ENCODE measurements at places on chromosomes 3 and 15.
A peak's percentile ranks its signal among the peaks of the same experiment; 100 is the strongest.

DNA sequence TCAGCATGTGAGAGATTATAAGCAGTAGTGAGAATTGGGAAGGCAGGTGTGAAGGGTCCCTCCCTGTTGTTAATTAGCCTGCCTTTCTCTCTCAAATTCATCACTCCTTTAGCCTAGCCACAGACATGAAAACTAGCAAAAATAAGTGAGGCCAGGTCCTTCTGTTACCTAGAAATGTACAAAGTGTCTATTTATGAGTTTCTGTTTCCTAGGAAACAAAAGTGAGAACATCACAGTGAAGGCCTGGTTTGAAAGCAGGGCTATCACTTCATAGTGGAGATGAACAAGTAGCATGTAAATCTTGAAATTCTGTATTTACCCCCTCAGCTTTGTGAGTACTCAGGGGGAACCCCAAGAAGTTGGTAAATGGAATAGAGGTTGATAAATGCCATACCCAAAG, 78.2 kb upstream of the UMPS start:
- no peak for DNase-seq

DNA sequence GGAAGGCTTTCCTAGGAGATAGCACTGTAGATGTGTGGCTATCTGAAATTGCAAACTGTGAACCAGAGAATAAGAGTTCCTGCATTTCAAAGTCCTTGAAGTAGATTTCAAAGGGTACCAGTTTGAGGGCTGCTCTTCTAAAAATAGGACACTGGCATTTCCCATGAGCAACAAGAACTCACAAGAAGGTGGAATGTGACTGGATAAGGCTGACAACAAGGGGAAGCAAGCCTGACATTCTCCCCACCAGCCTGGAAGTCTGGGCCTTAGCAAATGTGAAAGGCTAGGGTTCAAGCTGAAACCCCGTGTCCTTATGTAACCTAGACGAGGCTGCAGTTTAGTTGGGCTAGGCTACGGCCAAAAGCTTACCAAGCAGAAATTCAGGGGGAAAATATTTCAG, 18.7 kb upstream of the TJP1 start:
- no peak for DNase-seq

DNA sequence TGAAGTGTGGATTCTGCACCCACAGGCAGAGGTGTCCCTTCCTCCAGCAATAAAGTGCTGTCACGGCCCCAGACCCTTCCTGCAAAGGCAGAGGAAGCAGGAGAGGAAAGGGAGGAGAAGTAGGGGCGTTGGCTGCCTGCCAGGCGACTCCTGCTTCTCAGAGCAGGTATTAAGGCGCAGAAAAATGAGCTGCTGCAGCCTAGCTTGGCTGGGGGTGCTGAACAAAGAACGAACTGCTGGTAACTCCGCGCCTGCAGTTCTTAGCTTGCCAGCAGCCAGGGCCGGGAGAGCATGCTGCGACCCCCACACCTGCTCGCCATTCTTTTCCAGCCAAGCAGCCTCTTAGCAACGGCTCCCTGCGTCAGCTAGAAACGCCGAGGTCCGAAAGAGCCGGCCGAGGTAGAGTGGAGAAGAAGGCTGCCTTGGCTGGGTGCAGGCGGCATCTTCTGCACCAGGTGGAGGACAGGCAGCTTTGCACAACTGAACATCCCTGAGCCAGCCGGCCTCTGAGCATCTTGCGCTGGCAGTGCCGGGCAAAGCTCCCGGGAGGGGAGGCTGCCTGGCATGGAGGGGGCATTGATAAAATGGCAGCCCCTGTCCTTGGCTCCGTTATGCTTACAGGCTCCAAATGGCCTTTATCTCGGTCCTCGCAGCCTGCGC, 296.0 kb downstream of the MEX3B start:
- DNase-seq: no peak

DNA sequence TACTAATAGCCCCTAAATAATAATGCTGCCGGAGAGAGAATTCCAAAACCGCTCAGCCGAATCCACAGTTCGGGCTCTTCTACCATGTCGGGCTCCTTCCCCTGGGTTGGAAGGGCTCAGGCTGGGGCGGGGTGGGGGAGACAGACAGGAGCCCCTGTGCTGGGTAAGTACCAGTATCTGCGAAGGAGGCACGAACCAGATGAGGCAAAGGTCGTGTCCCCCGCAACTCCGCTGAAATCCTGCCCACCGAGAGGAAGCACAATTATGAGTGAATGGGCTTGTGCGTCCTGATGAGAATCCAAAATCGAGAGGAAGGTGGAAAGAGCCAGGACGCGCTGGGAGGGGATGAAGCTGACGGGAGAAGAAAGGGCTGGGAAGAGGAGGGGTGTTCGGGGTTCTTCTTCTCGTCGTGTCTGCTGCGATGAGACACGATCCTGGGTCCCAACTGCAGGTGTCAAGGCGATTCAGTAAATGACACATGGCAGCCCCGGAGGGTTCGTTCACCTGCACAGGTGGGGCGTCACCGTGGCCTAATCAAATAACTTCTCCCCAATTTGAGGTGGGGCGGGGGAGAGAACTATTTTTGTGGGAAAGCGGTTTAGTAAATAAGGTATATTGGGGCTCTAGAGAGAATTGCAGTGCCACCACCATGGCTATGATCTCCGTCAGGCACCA, 707 bp upstream of the FAM81A start:
- DNase-seq: no peak

GRCh38 chr15:70704166-70704565, 59.2 kb downstream of the UACA start:
- DNase-seq: no peak

DNA sequence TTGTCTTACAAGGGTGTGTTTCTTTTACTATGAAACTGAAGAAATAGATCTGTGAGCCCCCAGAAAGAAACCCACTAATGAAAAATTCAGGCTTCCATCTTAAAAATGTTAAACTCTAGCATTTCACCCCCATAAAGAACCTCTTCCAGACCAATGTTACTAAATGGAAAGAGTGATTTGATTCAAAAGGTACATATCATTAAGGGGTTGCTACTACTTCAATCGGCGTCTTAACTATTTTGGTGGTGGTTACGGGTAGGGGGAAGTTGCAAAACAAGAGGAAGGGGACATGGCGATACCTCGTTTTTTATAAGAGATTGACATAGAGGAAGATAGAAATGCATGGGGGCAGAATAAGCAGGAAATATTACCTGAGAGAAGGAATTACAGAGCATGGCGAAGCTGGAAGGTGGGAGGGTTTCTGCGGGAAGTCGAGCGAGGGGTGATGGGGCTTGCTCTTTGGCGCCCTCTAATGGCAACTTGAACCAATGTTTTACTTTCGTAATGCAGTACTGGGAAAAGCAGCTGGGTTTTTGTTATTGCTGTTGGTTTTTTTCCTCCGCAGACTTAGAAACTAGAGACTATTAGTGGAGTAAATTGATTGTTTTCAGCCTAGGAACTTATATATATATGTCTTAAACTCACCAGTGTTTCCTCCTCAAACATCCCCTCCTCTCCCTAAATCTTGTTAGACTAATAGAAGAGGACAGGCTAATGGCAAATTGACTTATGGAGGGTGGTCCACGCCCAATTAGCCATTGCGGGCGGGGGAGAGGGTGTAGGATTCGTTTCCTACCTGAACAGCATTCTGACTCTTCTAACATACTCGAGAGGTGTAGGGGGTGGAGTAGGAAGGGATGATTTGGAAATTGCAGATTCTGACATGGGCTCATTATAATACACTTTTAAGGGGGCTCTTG, 11.3 kb upstream of the SOX2 start:
- DNase-seq: peak; percentile 17

DNA sequence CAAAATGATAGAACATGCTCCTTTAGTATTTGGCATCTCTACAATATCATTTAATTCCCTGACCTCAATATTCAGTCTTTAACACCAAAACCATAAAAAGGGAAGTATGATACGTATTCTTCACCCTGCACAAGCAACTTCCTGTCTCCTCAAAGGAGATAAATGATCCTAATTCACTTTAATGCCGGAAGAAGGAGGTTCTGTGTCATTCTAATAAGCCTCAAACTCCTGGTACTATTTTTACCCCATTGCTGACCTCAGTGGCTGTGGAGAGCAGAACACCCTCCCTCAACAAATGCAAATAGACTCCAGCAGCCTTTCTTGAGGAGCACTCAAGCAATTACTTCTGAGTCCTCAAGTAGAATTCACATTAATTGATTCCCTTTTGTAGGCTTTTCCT, 173.3 kb downstream of the TMEM108 start:
- no peak for DNase-seq

DNA sequence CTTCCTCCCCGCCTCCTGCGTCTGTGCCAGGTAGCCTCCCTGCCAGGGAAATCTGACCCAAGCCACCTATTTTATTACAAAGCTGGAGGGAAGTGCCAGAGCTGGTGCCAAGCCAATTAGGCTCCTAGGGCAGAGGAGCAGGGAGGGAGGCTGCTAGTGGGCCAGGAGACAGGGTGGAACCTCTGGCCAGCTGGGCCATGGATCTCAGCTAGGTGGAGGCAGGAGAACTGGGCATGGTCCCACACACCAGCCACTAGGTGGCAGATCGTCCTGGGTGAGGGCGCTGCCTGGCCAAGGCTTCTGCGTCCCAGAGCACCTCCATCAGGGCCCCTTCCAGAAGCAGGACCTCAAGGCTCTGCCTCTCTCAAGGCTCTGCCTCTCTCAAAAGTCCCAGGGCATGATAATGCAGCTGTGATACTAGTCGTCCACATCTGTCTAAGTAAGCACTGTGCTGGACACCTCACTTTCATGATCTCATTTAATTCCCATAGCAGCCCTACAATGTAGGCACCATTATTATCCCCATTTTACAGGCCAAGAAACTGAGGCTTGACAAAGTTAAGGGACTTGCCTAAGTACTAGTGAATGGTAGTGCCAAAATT, 4.5 kb upstream of the RFT1 start:
- DNase-seq: peak; percentile 36

GRCh38 chr3:97996988-97997387, 24.8 kb upstream of the RIOX2 start:
- DNase-seq: no peak

DNA sequence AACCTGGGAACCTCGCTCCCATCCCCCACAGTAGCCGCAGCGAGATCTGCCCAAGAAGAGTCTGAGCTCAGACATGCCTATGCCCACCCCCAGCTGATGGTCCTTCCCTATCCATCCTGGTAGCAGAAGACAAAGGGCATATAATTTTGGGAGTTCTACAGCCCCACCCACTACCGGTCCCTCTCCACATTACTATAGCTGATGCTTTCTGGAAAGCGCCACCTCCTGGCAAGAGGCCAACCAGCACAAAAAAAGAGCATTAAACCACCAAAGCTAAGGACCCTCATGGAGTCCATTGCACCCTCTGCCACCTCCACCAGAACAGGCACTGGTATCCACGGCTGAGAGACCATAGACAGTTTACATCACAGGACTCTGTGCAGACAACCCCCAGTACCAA, 168.4 kb downstream of the MEGF11 start:
- DNase-seq: no peak

DNA sequence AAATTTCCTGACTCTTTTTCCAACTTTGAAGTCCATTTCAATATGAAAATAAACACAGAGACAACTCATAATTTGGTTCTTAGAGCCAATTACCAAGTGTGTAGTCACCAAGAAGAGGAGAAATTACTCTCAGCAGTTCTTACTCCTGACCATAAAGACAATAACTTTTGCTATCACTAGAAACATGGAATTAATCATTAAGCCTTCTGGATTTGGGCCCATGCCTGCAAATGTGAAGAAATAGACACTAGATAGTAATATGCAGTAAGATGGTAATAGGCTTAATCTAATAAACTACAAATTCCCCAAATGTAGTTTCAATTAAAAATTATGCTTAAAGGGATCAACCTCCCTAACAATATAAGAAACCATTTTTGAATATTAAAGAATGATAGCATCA, 185.1 kb upstream of the AGTR1 start:
- no peak for DNase-seq

- DNase-seq: no peak
Observed at GRCh38 chr15:69390575-69390974, 23.6 kb upstream of the KIF23 start.

- no peak for DNase-seq
Observed at GRCh38 chr3:101085752-101086151, 92.5 kb upstream of the ABI3BP start.

DNA sequence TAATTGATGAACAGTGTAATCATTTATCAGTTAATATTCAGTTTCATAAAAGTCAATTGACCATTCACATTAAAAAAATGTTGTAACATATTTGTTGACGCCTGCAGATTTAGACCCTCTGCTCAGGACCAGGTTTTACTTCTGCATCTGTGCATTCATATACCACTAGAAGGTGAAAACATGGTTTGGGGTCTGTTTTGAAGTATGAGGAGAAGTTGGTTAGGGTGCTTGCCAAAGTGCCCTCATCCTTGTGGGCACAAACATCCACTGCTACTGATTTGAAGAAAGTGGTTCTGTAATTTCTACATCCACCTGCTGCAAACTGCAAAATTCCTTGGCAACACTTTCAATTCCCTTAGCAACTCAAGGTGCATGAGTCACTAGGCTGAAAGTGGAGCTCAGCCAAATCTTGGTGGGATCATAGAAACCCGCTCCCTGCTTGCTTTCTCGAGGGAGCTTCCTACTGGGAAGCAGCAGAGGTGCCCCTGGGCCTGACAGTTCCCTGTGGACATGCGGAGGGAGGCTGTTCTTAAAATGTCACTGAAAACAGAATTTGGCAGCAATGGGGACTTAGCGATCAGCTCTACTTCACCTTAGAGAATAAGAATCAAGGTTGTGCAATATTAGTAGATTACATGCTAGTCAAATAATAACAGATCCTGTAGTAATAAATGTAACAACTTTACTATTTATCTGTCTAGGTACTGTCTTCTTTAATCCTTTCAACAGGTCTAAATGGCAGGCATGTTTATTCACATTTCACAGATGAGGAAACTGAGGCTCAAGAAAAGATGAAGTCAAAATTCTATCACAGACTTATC, 301.0 kb upstream of the TBL1XR1 start:
- DNase-seq: no peak

- no peak for DNase-seq
Observed at GRCh38 chr3:175422744-175423143, 563.6 kb downstream of the NAALADL2 start.

DNA sequence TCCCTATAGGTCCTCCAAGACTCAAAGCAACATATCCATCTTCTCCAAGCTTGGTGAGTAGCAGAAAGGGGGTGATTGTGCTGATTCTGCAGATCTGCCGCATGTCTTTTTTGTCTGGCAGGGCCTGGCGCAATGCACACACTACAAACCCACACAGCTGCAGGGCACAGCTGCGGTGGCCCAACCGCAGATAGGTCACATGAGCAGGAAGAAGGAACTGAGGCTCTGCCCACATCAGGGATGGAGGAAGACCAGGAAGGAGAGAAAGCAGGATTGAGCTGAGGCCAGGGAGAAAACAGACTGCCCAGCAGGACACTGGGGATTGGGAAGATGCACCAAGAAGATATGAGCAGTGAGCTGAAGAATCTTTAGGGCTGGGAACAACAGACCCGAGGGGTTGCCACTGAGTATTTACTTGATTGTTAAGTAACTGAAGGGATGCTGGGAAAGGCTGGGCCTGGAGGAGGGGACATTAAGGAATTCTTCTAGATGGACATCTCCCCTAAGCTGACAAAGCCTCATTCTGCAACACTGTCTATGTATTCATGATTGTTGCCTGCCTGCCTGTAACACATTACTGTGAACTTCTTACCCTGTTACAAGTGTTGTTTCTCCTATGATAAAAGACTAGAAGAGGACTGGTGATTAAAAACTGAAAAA, 126.7 kb downstream of the MYLK start:
- no peak for DNase-seq

Measured in stimulated activated CD4-positive, alpha-beta T cell treated with anti-CD3 and anti-CD28 coated beads, Interleukin-2, amount 100 ng/mL, for 4 hours (primary cell).